ENCODE measurements at places on chromosomes 6 and 20.

- no peak for DNase-seq
Measured at GRCh38 chr20:35743693-35744491, 1.8 kb upstream of the RBM39 start.

DNA sequence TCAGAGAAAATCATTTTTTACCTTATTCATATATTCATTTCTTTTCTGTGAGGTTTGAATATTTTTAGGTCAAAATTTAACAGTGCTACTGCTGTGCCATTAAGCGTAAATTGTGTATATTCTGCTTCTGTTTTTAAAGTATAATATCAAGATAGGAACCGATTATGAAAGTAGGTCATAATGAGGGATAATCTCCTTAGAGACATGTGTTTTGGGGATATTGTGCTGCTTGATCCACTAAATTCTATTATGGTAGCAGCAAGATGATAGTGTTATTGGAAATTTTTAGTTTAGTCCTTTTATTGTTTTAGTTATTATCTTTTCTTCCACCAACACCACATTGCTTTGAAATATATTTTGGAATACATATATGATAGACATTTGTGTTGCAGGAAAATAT, 244.0 kb downstream of the RIMS1 start:
- no peak for DNase-seq

DNA sequence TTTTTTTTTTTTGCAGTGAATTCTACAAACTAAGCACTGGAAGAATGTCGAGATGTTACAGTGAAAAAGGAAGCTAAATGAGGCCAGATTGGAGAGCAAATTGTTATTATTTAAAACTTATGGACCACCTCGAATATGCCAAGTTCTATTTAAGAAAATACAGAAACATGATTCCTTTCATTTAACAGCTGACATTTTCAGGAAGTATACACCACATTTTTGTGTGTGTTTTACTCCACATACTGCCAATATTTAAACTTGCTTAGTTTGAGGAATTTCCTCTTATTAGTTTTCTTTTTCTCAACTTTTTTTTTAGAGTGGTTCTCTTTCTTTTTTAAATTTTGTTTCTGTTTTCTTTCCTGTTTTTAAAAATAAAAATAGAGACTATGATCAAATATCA, 37.0 kb upstream of the GCLC start:
- no peak for DNase-seq

DNA sequence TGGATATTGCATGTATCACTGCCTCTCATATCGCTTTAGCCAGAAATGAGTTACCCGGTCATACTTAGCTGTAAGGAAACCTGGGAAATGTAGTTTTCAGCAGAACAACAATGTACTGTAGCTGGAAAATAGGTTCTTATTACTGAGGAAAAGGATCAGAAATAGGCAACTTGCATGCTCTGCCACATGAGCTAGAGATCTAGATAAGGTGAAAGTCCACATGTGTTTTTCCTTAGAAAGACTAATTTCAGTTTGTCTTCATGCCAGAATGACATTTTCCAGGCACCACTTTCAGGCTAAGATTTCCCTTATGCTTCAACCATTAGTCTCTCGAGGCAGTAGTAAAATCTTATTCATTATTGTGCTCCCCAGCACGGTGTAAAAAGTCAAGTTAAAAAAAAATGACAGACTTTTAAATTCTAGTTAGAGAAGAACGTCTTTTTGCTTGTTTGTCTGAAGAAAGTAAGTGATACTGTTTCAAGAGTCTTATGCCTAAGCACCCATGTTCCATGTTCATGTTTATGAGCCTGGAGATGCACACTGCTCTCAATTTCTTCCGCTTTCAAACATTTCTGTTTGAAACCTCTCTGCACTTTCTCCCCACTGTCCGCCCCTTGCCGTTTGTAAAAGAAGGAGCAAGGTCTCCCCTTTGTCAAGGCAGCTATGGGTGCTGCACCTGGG, 67.6 kb downstream of the ZNF831 start:
- DNase-seq, result no peak

GRCh38 chr20:63123331-63123741, 92.6 kb downstream of the YTHDF1 start:
- no peak for DNase-seq

- no peak for DNase-seq
Measured at GRCh38 chr20:25459916-25460535, 52.6 kb downstream of the GINS1 start.

DNA sequence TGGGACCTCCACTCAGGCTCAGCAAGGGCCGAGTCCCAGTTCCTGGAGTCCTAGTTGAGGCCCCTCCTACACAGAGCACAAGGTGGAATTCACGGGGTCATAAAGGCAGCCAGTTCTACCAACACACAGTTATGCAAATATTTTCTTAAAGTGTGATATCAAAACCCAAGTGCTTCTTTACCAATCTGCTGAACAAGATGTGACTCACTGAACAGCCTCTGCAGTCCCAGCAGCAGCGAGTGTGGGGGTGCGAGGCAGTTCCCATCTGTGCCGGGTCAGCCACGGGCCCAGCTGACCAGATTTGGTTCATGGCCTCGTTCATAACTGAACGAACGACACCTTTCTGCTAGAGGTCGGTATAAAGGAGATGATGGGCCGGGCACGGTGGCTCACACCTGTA, 4.5 kb upstream of the TCEA2 start:
- DNase-seq, result no peak

- DNase-seq, result no peak
Measured at GRCh38 chr20:53872081-53872541, 198.3 kb downstream of the BCAS1 start.

GRCh38 chr6:1923449-1923848, 313.7 kb downstream of the FOXC1 start:
- DNase-seq, result no peak

DNA sequence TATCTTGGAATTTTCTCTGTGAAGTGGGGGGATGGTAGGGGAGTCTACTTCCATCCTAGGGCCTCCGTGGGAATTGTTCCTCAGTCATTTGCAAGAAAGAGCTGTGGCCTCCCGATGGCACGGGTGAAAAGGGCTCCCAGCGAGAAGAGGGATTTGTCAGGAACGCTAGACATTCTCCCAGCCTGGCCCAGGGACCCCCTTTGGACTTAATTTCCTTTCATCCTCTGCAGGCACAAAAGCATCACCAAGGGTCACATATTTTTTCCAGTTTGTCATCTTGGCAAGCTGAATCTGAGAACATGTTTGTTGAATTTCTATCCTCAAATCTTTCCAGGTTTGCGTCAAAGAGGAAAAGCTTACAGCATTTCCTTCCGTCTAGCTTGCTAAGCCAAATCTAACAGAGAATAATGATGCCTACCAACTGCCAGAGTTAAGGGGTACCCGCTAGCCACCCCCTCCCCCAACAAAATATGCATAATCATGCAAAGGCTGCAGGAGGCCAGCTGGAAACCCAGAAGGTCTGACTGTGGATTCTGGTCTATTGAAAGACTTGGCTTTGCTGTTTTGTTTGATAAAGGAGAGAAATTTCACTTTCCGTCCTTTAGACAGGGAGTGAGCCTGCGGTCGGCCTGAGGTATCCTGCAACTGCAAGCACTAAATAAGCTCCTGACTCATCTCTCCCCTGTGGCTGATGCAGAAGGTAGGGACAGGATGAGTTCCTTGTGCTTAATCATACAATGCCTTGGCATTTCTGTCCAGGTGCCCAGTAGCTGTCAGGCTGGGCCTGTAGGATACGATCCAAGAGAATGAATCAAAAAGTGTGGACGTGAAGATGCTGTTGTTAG, 23.1 kb downstream of the PSMG4 start:
- DNase-seq, result no peak

GRCh38 chr6:144302701-144303372, 17.7 kb downstream of the UTRN start:
- DNase-seq, result no peak

DNA sequence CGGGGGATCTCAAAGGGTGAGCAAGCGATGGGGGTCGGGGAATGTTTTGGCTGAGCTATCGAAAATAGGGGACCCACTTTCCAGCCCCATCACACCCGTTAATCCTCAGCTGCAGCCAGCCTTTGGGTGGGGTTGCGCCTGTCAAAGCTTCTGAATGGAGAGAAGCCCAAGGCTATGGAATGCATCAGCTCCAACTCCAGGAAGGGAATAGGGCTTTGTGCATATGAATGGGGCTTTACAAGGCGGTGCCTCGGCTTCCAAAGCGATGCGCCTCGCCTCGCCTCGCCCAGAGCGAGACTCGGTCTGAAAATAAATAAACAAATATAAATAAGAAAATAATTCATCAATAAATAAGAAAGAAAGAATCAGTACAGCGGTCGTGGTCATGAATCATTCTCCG, 751.4 kb upstream of the DEFB115 start:
- DNase-seq, result no peak

DNA sequence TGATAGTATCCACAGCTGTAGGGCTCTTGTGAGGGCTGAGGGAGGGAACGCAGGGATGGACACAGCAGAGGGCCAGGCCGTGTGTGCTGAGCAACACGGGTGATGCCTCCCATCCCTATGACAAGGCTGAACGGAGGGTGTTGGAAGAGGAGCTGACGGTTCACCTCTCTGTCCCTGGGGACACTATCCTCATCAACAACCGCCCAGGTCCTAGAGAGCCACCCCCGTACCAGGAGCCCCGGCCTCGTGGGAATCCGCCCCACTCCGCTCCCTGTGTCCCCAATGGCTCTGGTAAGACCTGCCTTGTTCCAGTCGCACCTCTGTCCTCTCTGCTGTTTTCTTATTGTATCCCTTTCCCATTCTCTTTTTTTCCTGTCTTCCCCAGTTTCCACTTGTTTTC, 10.1 kb downstream of the DDR1 start:
- DNase-seq, result no peak

DNA sequence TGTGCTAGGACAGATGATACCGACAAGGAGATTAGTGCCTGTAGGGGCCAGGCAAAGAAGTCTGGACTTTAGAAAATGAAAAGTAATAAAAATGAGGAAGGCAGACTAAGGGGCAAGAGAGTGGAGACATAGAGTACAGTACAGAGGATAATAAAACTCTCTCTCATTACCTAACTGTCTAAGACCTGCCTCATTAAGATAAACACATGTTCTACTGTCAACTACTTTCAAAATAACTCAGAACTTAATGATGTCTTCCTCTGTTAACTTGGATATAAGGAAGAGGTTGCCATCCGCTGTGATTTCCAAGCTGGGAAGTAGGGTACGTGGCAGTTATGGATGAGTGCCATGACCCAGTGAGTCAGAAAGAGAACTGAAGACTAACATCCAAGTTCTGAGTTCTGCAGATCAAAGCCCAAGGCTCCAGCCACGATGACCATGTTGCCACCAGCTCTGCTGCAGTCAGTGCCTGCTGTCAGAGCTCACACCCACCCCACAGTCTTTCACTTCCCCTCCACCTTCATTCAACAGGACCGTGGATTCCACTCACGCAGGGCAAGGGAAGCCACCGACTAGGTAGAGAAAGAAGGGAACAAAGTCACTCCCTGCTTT, 81.8 kb downstream of the KIF16B start:
- DNase-seq, result no peak

GRCh38 chr20:56826705-56827665, 197.9 kb downstream of the TFAP2C start:
- DNase-seq, result no peak

DNA sequence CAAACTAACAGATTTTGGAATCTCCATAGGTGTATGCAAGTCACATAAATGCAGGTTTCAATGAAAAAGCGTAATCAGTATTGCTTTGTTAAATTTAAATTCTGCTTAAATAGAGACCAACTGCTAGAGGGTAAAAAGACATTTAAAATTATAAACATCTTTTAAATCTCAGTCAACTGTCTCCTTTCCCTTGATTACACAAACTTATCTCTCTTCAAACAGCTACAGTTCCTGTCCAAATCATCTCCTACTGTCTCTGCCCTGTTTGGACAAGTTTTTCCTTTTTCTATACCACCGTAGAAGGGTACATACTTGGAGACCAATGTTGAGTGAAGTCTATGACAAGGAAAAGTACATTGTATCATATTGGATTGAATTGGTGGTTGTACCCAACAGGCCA, 43.5 kb downstream of the AGPAT4 start:
- no peak for DNase-seq

All from T-helper 1 cell (primary cell).